ENCODE measurements at places on chromosomes 6 and 20.
A peak's percentile ranks its signal among the peaks of the same experiment; 100 is the strongest.

DNA sequence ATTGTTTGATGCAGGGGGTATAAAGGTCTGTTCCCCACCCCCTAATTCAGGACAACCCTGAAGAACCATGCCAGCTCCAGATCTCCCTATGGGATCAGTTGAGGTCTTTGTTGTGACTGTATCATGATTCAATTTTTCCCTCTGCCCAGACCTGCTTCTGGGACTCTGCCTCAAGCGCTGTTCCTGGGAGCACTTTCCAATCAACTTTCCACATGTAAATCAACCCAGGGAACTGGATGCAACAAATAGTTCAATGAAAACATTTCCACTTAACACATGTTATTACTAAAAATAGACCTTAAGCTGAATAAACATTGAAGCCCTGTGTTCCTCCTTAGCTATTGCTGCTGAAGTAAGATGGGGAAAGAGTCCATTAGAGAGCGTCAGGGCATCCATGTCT, 139.5 kb downstream of the C6orf58 start:
- no peak for DNase-seq

GRCh38 chr20:44071526-44072111, 115.4 kb downstream of the JPH2 start:
- no peak for DNase-seq

GRCh38 chr20:42576167-42576566, 613.5 kb downstream of the PTPRT start:
- no peak for DNase-seq

GRCh38 chr20:32516583-32517517, 68.3 kb downstream of the NOL4L start:
- no peak for DNase-seq

DNA sequence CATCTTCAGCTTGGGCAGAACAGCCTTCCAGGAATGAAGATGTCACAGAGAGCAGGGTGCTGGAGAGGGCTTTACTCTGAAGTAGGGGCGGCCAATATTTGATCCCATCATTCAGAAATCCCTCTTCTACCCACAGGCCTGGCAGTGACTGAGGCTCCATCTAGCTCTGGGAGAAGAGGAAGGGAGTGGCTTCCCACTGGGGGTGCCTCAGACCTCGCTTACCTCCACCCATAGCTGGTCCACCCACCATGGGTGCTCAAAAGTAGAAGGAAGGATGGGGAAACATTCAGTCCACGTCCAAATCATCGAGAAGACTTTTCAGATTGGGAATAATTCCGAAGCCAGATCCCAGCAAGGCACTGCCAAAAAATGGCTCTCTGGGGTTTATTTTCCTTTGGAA, 11.8 kb upstream of the THBD start:
- DNase-seq, result no peak

GRCh38 chr6:23566418-23566817, 559.6 kb upstream of the NRSN1 start:
- peak; percentile 93 for DNase-seq

GRCh38 chr6:43812850-43813578, 43.0 kb downstream of the VEGFA start:
- no peak for DNase-seq

DNA sequence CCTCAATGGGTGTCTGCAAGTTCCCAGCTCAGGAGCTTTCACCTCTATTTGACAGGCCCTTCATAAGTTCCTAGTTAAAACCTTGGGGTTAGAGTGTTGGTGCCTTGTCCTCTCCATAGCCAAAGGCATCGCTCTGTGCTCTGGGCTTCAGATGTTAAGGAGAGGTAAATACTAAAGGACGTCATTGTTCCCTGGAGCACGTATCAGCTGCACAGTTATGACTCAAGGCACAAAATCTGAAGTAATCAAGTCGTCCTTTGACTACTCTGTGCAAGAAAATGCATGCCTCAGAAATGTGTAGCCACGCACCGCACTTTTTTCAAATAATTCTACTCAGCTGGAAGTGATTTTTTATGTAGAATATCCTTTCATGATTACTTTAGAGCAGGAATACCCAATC, 240.8 kb upstream of the QKI start:
- no peak for DNase-seq

DNA sequence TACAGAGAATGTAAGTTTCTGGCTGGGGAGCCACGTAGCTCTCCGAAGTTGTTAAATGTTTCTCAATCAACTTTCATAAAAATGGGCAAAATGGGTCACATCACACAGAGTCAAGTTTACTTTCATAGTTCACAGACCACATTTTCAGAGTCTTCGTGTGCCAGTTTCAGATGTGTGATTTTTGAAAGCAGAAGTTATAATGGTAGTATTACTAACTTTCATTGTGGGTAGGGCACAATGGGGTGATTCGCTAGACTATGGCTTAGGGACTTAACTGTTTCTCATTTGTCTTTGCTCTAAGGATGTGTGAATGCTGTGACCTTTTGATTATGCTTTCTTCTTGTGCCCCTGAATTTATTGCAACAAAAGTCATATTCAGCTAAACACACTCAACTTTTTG, 109.0 kb upstream of the SUPT3H start:
- no peak for DNase-seq

GRCh38 chr6:74410630-74411029, 714.6 kb downstream of the CD109 start:
- DNase-seq, result no peak

DNA sequence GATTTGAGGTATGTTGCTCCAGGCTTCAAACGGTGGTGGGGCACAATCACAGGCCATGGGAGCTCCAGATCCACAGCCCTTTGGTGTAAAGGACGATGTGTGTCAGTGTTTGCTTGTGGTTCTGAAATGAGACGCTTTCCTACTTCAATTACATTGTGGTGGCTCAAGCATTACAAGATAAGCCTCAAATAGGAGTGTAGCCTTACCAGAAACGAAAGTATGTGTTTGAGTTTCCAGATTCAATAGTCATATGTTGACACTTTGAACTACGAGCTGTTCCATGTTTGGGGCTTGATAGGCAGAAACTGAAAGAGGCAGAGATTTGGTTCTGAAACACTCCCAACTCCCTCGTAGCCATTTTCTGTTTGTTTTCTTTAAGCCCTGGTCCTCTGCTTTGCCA, 187.1 kb downstream of the MYLK4 start:
- no peak for DNase-seq

GRCh38 chr20:24985802-24986201, 6.7 kb downstream of the APMAP start:
- no peak for DNase-seq

DNA sequence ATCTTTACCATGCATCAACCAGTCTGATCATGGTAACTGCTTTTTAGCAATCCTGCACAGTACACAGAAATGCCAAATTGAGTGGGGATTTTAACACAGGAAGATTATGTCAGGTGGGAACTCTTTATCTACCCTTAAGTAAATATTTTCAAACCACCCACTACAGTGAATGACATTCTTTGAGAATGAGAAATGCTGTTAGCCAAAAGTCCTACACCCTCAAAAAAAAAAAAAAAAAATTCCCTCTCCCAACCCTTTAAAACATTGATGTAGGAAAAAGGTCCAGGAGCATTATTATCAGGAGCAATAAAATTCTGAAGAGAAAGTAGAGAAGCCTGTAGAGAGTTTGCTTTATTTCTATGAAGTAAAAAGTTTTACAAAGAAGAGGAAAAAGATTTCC, 307.2 kb upstream of the THEMIS start:
- no peak for DNase-seq

DNA sequence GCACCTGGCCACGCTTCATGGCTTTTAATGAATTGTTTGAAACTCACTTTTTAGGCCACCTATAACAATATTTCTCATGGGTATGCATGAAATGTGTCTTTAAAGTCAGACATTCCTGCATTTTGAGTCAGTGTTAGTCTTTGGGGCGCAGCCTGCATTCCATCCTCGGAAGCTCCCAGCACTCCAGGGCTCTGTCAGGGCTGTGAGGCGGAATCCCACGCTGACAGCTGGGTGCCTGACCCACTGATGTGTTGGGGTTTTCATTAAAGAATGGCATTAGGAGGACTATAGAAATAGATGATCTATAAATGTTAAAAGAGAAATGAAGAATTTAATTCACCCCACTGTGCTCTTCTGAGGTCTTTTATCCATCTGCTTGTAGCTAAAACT, 16.2 kb upstream of the CLDN20 start:
- DNase-seq, result no peak

DNA sequence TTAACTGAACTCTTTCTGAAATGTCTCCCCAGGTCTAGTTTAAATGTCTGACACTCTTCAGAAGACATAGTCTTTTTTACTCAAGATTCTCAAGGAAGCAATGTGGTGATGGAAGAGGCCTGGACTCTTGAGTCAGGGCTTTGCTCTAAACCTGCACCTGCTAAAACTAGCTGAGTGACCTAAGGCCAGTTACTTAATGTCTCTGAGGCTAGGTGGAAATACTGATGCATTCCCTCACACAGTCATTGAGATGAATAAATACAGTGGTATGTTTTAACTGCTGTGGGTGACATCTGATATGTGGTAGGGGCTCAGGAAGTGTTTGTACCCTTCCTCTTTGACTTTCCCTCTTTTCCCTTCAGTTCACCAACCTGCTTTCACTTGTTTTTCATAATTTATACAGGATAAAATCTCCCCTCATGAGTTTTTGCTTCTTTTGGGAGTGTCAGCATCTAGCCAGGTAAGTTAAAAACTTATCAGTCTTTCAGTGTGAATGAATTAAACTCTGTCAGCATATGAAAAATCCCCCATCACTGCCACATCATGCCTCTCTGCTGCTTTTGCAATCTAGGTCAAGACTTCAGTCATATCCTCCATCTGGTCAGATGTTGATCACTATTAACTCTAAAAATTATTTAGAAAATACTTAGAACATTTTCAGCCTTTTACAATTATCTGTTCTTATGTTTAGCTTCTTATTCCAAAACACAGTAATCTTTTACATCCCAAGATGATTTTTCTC, 178.7 kb upstream of the TNFAIP3 start:
- no peak for DNase-seq

DNA sequence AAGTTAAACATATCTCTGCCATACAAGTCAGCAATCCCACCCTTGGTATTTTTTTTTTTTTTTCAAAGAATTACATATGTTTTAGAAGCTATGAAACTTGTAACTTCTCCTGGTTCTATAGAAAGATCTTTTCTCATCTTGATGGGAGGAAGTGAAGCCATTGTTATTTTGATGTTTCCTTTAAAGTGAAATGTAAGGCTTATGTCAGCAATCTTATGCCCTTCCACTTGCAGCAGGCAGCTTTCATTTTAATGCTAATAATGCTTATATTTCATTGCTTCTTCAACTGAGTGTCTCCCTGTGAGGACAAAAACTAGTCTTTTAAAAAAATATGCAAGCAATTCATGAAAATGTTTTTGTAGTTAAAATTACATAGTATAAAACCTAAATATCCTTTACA, 1614.7 kb downstream of the KHDRBS2 start:
- no peak for DNase-seq

DNA sequence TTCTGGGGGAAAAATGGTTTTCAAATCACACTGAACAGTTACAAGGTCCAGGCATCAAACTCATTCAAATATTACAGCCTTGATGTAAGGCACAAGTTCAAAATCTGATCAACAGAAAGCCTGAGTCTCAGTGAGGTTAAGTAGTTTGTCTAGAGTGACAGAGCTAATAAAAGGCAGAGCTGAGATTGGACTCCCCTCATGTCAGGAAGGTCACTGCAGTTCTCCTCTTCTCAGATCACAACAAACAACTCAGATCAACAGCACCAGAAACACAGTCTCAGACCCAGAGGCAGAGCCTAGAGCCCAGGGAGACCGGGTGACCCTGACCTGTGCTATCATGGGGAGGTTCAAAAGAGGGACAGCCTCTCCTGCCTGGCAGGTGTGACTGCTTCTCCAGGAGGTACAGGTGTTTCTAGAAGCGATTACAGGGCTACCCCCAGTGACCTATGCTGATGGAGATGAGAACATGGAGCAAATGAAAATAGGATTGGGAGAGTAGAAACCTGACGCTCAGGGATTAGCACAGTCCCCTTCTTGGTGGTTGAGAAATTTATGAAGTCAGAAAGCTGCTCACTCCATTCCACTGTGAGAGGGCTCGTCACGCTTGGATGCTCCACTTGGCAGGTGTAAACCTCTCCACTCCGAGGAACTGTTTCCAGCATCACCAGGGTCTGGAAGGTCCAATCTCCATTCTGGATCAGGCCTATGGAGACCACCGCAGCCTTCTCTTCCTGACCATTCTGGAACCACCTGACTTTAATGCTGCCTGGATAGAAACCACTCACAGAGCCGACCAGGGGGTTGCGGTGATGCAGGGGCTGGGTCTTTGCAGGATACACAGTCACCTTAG, 24.3 kb upstream of the HLA-DRB5 start:
- no peak for DNase-seq

DNA sequence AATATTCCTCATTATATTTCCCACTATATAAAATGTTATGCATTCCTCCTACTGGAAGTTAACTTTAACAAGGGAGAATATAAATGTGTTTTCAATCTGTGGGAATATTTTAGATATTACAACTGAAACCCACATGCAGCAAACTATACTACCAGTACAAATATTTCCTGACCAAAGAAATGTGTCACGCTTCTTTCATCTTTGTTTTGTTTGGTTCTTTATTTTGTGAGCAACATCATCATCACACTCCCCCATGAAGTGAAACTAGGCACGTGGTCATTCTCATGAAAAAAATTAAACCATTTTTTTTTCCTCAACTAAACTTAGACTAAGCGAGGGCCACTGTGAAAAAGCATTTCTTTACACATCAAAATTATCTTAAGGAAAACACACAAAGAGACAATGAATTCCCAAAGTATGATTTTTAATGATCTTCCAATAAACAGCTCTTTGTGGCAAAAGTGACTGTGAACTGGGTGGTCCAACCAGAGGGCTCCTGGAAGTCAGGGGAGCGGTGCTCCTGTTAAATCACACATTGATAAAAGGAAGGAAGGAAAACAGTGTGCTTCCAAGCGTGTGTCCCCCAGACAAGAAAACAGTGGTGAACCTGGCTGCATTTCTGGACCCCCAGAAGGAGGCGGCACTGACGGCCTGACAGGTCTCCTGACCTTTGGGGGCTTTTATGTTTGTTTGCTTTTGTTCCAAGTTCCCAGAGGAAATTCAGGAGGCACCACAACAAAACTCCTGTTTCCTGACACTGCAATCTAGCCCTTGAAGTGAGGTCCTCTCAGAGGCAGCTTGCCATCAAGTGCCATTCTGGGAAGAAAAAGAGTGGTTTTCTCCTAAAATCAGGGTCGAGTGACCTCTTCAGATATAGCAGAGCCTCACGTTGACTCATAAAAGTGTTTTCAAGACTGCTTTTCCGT, 166.8 kb upstream of the FOXQ1 start:
- no peak for DNase-seq

- no peak for DNase-seq
These were observed 37.6 kb upstream of the AVP start for GRCh38 chr20:3121955-3122610.

- no peak for DNase-seq
These were observed 92.1 kb downstream of the SYNJ2 start for GRCh38 chr6:158073776-158074175.

Measured in NCI-H446 treated with DMSO at 0.1 percent for 48 hours (cell line).